ENCODE measurements at places on chromosomes 13 and 19. TPM values are rescaled to one million over a fixed set of nuclear protein-coding genes. Genes with fewer than 3 reads are reported as not detected.

Gene CCL25
- 1.2 TPM for total RNA-seq

DNA sequence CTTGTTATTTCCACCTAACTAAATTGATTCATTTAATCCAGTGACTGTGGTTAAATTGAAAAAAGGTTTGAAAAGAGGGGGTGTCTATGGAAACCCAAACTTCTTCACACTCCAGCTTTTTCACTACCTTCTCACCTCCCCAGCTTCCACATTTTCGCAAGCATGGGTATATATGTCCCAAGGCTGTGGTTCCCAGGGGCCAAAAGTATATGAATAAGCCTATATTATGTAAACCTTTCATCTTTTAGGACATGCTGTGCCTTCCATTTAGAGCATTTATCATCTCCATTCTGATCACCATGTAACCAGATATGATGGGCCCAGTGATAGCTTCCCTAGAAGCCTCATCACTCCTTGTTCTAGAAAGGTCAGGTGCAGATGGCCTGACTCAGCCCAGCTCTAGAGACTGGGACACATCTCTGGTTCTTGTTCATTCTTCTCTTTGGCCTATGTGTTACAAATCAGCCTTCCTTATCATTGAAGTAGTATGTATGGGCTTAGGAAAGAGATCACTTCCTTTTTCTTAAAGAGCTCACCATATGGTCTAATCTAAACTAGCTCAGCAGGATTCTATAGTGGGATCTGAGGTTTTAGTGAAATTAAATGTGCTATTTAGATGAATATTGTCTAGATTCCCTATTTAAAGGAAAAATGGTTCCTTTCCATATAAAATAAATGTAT is 19.5 kb upstream of the ARL11 start:
- DNase-seq, result no peak

- no peak for DNase-seq
Observed at GRCh38 chr19:48806818-48807589, 3.8 kb downstream of the BCAT2 start.

Gene ZNF575
- total RNA-seq, result 0.82 TPM

DNA sequence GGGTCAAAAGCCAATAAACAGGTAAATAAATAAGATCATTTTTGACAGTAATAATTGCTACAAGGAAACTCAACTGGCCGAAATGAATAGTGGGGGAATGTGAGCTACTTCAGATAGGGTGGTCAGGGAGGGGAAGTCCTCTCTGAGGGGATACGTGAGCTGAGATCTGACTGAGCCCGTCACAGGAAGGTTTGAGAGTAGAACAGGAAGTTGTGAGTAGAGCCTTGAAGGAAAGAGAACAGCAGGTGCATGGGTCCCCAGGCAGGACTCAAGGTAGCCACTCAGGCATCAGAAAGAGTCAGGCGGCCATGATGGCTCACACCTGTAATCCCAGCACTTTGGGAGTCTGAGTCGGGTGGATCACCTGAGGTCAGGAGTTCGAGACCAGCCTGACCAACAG is 6.3 kb downstream of the IRGQ start:
- no peak for DNase-seq

GRCh38 chr13:51856998-51857397 is 4.8 kb upstream of the CCDC70 start:
- DNase-seq, result no peak

DNA sequence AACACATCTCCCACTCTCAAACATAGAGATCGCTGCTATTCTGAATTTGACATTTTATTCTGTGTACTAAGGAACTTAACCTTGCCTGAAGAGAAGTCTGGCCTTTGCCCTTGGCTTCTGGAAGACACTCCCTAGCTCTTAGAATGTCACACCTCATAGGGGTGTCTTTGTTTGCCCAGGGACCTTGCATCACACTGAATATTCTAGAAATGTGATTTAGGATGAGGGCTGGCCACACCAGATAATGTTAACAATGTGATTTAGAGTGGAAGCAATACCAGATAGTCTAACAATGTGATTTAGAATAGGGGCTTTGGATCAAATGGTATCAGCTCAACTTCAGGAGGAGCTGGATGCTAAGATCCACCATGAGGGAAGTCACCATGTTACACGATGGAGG is 6.6 kb downstream of the SIGLECL1 start:
- DNase-seq, result no peak

- no peak for DNase-seq
Observed at GRCh38 chr19:4596033-4596904, 36.8 kb upstream of the SEMA6B start.

GRCh38 chr13:109881347-109881725 is 95.0 kb upstream of the IRS2 start:
- DNase-seq, result no peak

DNA sequence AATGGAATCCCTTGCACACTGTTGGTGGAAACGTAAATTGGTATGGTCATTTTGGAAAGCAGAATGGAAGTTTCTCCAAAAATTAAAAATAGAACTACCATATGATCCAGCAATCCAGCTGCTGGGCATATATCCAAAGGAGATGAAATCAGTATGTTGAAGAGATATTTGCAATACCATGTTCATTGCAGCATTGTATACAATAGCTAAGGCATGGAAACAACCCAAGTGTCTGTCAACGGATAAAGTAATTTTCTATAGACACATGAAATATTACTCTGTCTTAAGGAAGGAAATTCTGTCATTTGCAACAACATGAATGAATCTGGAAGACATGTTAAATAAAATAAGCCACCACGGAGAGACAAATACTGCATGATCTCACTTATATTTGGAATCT is 124.7 kb downstream of the GPC5 start:
- DNase-seq, result no peak

Gene ALOX5AP
- 2.0 TPM for total RNA-seq

Gene ERICH6B
- total RNA-seq, result not detected

Gene ZNF541
- total RNA-seq, result under 0.01 TPM

DNA sequence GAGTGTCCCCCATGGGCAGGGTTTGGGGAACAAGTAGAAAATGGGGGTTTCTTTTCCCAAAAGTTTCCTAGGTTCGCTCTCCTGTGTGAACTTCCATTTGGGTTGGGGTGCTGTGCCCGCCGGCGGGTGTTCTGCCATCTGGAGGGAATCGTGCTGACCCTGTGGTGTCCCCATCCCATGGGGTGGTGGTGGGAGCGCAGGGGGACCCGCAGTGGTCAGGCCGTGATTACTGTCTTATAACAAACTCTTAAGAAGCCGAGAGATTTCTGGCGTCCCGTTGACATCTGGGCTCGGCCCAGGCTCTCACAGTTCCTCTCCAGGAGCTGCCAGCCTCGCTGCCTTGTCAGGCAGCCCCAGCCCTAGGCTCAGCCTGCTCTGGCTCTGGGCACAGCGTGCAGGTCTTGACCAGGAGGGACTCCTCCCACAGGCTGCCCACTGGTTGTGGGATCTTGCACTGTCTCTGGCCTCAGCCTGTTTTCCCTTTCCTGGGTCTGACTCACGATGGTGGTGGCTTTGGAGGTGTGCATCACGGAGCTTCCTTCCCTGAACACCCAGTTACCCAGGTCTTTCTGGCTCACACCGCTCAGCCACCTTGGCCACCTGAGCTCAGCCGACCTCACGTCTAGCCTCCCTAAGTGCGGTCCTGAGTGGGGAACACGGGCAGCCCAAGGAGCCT is 34.5 kb downstream of the PLEKHJ1 start:
- DNase-seq, result no peak

DNA sequence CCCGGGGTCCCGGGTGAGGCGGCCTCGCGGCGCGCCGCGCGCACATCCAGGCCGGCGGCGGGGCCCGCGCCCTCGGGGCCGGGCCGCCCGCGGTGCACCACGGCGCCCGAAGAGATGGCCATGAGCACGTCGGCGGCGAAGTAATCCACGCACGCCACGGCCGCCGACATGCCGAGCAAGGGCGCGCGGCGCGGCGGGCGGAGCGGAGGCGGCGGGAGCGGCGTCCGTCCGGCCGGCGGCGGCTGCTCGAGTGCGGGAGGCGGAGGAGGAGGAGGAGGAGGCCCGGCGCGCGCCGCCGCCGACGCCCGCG is at the start of gene KLF16:
Gene KLF16 (minus strand): TSS at position 252 of the 310 bp plus-strand sequence. CDS start 82 bp downstream, at position 170.
- DNase-seq, result no peak

DNA sequence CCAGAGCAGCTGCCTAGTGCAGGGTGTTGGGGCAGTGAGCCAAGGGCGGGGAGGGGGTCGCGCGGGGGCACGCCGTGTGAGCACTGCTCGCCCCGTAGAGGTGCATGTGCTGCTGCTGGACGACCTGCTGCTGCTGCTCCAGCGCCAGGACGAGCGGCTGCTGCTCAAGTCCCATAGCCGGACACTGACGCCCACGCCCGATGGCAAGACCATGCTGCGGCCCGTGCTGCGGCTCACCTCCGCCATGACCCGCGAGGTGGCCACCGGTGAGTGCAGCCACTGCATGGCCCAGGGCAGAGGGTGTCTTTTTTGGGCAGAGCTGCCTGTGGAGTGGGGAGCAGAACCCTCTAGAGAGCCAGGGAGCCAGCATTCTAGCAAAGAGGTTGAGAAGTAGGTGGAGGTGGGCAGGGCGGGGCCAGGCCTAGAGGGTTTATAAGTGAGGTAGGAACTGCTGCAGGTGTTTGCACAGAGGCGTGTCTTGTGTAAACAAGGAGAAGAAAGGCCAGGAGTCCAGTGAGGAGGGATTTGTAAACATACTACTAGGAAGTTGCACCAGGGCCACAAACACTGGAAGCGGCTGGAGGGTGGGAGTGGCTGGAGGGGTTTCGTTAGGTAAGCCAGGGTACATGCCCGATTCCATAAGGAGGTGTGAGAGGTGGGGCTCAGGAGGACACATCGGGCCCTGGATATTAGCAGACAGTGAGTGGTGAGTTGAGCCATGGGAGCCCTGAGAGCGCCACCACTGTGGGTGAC is 21.3 kb downstream of the ARHGEF1 start:
- DNase-seq, result no peak

DNA sequence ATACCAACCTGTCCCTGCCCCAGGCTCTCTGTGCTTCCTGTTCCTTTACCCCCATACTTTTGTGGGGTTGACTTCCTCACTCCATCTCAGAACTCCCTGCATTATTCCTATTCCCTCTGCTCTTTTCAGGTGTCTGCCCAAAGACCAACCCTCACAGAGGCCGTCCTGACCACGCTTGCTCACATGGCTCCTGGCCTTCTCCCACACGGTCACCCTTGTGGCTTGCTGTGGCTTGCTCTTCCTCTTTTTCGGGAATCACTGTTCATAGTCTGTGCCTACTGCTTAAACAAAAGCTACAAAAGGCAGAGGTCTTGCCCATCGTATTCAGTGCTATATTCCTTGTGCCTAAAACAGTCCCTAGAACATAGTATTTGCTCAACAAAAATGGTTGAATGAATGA is 25.2 kb upstream of the ARGLU1 start:
- no peak for DNase-seq

DNA sequence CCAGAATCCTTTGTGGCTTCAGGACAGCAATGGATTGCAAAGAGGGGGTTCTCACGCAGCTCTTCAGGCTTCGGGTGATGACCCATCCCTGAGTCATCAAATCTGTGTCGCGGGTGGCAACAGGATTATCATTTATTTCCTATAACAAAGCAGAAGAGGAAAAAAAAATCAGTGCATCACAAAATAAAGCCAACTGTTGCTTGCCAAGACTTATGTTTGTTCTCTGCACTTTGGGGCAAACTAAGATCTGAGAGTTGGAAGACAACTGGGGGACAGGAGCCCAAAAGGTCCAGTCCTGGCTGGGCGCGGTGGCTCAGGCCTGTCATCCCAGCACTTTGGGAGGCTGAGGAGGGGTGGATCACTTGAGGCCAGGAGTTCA is 6.4 kb downstream of the GNA15 start:
- DNase-seq, result no peak

- no peak for DNase-seq
Observed at GRCh38 chr13:26759249-26759906, 1.2 kb downstream of the GPR12 start.

DNA sequence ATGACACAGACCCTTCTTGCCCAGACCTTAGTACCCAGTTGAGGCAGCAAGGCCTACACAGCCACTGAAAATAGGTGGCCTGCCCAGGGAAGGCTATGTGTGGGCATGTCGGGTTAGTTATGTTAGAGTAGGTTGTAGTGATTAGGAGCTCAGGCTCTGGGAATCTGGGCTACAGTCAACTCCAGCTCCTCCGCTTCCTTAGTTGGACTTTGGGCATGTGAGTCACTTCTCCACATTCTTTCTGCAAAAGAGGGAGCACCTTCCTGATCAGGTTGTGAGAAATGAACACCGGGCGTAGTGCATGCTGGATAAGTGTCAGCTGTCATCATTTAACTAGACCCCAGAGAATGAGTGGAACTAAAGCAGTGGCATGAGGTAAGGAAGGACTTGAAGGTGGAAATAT is 64.8 kb downstream of the ARHGAP35 start:
- DNase-seq, result no peak

Gene OR10H5
- total RNA-seq, result under 0.01 TPM

DNA sequence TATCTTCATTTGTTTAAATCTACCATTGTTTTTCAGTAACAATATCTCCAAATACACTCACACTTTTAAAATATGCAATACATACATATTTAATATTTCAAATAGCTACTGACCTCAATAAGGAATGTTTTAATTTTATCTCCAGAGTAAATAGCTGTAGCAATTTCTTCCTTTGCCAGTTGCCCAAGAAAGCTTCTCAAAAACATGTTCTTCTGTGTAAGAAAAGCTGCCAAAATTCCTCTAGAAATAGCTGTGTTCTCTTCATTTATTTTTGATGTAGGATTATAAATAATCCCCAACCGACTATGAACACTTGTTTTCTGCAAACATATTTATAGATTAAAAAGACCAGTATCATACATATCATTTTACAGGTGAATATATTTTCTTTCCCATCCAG is 150.5 kb downstream of the UGGT2 start:
- no peak for DNase-seq

- DNase-seq, result no peak
Observed at GRCh38 chr13:46369506-46370277, 17.4 kb downstream of the RUBCNL start.

GRCh38 chr13:27199696-27200095 is 28.1 kb upstream of the USP12 start:
- no peak for DNase-seq

- DNase-seq, result no peak
Observed at GRCh38 chr13:23725922-23726321, 155.7 kb downstream of the TNFRSF19 start.

DNA sequence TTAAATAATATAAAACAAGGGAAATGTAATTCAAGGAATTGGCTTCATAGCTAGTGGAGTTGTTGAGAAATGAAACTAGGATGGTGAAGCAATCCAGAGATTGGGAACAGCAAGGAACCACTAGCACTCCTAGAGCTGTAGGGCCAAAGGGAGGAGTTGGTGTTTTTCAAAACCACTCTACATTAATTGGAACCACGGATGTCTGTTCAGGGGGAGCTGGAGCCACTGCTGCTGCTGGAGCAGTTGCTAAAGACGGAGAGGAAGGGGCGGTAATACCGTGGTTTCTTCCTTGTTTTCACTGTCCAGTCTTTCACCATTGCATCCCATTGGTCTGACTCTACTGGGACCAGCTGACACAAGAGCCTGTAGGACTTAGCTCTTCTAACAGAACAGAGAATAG is 8.5 kb downstream of the DNAJC15 start:
- DNase-seq, result no peak

DNA sequence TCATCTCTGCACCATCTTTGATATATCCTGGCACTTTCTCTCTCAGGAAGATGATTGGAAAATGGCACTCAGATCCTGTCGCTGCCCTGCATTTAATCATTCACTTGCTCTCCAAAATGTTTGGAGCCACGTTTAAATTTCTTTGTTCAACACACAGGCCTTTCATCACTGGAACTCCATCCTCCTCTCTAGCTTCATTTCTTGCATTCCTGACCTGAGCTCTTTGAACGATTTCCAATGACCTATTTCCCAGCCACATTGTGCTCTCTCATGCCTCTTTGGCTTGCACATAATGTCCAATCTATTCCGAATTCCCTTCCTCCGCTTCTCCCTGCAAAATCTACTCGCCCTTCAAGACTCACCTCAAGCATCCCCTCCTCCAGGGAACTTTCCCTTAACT is 287.4 kb upstream of the NBEA start:
- no peak for DNase-seq
